ENCODE measurements at places on chromosomes 2 and 18. TPM values are rescaled to one million over a fixed set of nuclear protein-coding genes. Genes with fewer than 3 reads are reported as not detected.

REG3G gene
- total RNA-seq: not detected

RAB6C gene
- total RNA-seq: not detected

NUP35 gene
- total RNA-seq: 25.1 TPM

HAUS1 gene
- total RNA-seq: 57.9 TPM

MLPH gene
- total RNA-seq: not detected

IL1R2 gene
- total RNA-seq: 1.1 TPM

NMUR1 gene
- total RNA-seq: not detected

DNA sequence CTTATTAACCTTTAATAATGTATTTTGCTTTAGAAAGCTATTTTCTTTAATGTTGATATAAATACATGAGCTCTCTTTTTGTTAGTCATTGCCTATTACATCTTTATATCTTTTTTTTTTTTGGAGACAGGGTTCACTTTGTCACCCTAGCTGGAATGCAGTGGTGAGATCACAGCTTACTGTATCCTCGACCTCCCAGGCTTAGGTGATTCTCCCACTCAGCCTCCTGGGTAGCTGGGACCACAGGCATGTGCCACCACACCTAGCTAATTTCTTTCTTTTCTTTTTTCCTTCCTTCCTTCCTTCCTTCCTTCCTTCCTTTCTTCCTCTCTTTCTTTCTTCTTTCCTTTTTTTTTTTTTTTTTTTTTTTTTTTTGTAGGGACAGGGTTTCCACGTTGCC is 15.4 kb downstream of the NAB1 start:
- H3K27ac ChIP-seq: no peak overlapping the region
- H3K27me3 ChIP-seq: no peaks in the 10 kb centered on the region
- peaks cover 40% of the 10 kb centered on the region for H3K4me1 ChIP-seq

GRCh38 chr2:45905632-45905958 is 254.1 kb downstream of the PRKCE start:
- no peak for DNase-seq
- no peak overlapping the region for H3K4me3 ChIP-seq
- H3K27me3 ChIP-seq: no peaks in the 10 kb centered on the region

- H3K4me3 ChIP-seq: no peak overlapping the region
- H3K27me3 ChIP-seq: no peaks in the 10 kb centered on the region
- no peaks in the 10 kb centered on the region for H3K36me3 ChIP-seq
- H3K27ac ChIP-seq: no peak overlapping the region
- DNase-seq: no peak
These were observed 211.7 kb downstream of the NDUFA10 start for GRCh38 chr2:239813261-239814115.

DNA sequence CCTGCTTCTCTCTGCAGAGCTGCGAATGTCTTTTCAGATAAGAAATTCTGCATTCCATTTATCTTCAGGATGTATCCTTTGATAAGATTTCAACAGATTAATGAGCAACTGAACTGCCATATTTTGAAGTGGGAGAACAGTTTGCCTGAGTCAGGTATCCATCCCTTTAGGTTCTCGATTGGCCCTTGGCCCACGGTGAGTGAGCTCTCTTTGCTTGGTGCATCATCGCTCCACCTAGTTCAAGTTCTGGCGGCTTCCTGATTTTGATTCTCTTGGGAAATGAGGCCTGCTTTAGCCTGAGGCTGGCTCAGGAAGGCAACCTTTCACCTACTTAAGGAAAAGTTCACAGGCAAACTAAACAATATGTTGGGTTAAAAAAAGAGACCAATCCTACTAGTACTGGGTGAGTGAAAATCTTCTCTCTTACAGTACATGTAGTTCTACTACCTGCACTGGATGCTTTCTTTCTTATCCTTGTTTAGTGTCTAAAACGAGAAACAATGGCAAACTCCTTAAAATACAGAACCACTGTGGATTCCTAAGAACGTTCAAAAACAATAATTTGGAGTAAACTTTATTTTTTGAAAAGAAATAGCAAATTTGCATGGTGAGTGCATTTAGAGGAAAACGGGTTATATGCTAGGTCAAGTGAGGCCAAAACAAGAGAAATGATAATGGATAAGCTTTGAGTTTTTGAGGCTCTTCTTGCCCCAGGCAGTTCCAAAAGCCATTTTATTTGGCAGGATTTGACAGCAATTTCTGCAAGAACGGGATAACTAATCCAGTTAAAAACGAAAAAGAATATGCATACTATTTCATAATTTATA is 837 bp upstream of the ACSL3 start:
- H3K4me3 ChIP-seq: peak overlapping the region; percentile 66
- peak overlapping the region; percentile 39 for H3K27ac ChIP-seq
- peaks cover 2% of the 10 kb centered on the region for H3K36me3 ChIP-seq
- H3K27me3 ChIP-seq: peaks cover 3% of the 10 kb centered on the region
- peaks cover 5% of the 10 kb centered on the region for H3K4me1 ChIP-seq

- DNase-seq: no peak
- no peak overlapping the region for H3K27ac ChIP-seq
- H3K4me3 ChIP-seq: no peak overlapping the region
- no peaks in the 10 kb centered on the region for H3K4me1 ChIP-seq
- H3K36me3 ChIP-seq: no peaks in the 10 kb centered on the region
These were observed 107.1 kb upstream of the ODC1 start for GRCh38 chr2:10554961-10555809.

GRCh38 chr2:55400332-55400731 is 19.3 kb downstream of the CCDC88A start:
- H3K27ac ChIP-seq: no peak overlapping the region
- no peaks in the 10 kb centered on the region for H3K36me3 ChIP-seq
- no peak overlapping the region for H3K4me3 ChIP-seq

- H3K36me3 ChIP-seq: no peaks in the 10 kb centered on the region
- H3K4me1 ChIP-seq: no peaks in the 10 kb centered on the region
- no peaks in the 10 kb centered on the region for H3K27me3 ChIP-seq
These were observed 128.6 kb upstream of the NYAP2 start for GRCh38 chr2:225270861-225271260.

GRCh38 chr2:197028230-197028629 is 101.7 kb upstream of the PGAP1 start:
- DNase-seq: no peak
- peaks cover 23% of the 10 kb centered on the region for H3K4me1 ChIP-seq
- peak overlapping the region; percentile 60 for H3K27ac ChIP-seq
- H3K36me3 ChIP-seq: peaks cover 70% of the 10 kb centered on the region
- no peak overlapping the region for H3K4me3 ChIP-seq
- no peaks in the 10 kb centered on the region for H3K27me3 ChIP-seq

DNA sequence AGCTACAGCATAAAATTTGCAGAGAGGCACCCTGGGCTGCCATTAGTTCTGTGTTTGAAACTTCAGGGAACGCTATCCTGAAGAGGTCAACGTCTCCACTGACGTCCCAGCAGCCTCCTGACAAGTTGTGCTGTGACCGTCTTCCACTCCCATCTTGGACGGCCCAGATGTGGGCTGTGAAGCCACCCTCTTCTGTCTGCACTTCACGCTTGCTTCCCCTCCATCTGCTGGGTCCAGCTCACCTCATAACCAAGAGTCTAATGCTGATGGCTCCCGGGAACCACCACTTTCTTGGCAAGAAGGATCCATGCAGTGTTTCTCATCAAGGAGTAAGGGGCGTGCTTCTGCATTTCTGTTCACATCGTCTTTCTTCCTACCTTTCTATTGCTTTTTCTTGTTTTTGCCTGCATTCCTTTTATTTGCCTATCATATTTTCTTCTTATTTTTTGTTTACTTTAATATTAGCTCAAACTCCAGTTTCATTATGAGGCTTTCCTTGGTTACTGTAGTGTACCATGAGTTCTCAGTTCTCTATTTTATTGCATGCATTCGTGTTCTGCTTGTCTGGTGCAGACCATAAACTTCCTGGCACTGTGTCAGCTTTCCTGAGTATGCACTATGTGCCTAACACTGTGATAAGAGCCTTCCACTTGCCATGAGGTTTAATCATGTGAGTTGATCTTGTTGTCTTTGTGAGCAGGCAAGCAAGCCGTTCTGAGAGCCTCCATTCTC is 631.8 kb upstream of the RAB6C start:
- H3K4me3 ChIP-seq: no peak overlapping the region
- H3K4me1 ChIP-seq: no peaks in the 10 kb centered on the region
- no peak for DNase-seq
- H3K36me3 ChIP-seq: no peaks in the 10 kb centered on the region

GRCh38 chr2:197307236-197307932 is 3.2 kb downstream of the ANKRD44 start:
- peaks cover 60% of the 10 kb centered on the region for H3K4me1 ChIP-seq
- peaks cover 51% of the 10 kb centered on the region for H3K36me3 ChIP-seq
- H3K27me3 ChIP-seq: no peaks in the 10 kb centered on the region
- DNase-seq: no peak

GRCh38 chr2:16319551-16320121 is 346.0 kb downstream of the CYRIA start:
- H3K27ac ChIP-seq: no peak overlapping the region
- no peak for DNase-seq
- no peaks in the 10 kb centered on the region for H3K27me3 ChIP-seq
- H3K36me3 ChIP-seq: no peaks in the 10 kb centered on the region
- H3K4me1 ChIP-seq: no peaks in the 10 kb centered on the region
- H3K4me3 ChIP-seq: no peak overlapping the region

GRCh38 chr2:102487761-102488462 is 14.9 kb downstream of the SLC9A4 start:
- no peaks in the 10 kb centered on the region for H3K36me3 ChIP-seq
- no peak overlapping the region for H3K27ac ChIP-seq
- no peak overlapping the region for H3K4me3 ChIP-seq
- H3K27me3 ChIP-seq: peaks cover 15% of the 10 kb centered on the region

GRCh38 chr2:226802573-226802972 is 3.0 kb upstream of the IRS1 start:
- peaks cover 2% of the 10 kb centered on the region for H3K36me3 ChIP-seq
- DNase-seq: no peak
- H3K4me3 ChIP-seq: no peak overlapping the region
- H3K27ac ChIP-seq: no peak overlapping the region

- no peaks in the 10 kb centered on the region for H3K36me3 ChIP-seq
- H3K4me1 ChIP-seq: peaks cover 8% of the 10 kb centered on the region
- peaks cover 1% of the 10 kb centered on the region for H3K27me3 ChIP-seq
- H3K4me3 ChIP-seq: no peak overlapping the region
These were observed 492.0 kb downstream of the TNS1 start for GRCh38 chr2:217510771-217511291.

GRCh38 chr2:147424766-147425165 is 420.1 kb upstream of the ACVR2A start:
- no peak overlapping the region for H3K27ac ChIP-seq
- no peak for DNase-seq
- H3K4me3 ChIP-seq: no peak overlapping the region
- no peaks in the 10 kb centered on the region for H3K27me3 ChIP-seq
